ENCODE measurements at places on chromosomes 6 and 20.

DNA sequence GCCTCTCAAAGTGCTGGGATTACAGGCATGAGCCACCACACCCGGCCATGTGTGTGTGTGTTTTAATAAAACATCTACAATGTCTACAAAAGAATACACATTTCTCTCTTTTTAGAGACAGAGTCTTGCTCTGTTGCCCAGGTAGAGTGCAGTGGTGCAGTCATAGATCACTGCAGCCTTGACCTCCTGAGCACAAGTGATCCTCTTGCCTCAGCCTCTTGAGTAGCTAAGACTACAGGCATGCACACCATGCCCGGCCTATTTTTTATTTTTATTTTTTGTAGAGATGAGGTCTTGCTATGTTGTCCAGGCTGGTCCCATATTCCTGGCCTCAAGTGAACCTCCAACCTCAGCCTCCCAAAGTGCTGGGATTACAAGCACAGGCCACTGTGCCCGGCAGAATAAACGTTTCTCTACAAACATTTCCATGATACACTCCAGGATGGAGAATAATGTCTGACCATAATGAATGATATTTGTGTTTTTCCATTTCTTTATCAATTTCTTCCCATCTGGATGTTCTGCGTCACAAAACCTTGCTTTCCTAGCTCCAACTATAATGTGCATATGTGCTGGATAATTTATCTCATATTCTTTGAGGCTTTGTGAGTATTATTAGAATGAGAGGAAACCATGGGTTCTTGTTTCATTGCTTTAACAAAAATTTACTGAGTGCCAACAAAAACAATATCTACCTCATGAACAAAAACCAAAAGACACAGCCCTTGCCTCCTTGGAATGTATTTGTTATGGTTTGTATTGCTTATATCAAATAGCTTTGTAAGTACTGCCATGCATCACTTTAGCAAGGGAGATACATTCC is 28.6 kb upstream of the CCN2 start:
- DNase-seq = peak; percentile 81

DNA sequence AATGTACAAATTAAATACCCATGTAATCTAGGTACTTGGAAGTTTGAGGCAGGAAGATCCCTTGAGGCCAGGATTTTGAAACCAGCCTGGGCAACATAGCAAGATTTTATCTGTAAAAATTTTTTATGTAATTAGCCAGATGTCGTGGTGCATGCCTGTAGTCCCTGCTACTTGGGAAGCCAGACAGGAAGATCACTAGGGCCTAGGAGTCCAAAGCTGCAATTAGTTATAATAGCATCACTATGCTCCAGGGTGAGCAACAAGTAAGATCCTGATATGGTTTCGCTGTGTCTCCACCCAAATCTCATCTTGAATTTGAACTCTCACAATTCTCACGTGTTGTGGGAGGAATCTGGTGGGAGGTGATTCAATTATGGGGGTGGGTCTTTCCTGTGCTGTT is 535.8 kb downstream of the TENT5A start:
- DNase-seq = no peak

- no peak for DNase-seq
Measured at GRCh38 chr6:7675353-7675945, 50.5 kb upstream of the BMP6 start.

DNA sequence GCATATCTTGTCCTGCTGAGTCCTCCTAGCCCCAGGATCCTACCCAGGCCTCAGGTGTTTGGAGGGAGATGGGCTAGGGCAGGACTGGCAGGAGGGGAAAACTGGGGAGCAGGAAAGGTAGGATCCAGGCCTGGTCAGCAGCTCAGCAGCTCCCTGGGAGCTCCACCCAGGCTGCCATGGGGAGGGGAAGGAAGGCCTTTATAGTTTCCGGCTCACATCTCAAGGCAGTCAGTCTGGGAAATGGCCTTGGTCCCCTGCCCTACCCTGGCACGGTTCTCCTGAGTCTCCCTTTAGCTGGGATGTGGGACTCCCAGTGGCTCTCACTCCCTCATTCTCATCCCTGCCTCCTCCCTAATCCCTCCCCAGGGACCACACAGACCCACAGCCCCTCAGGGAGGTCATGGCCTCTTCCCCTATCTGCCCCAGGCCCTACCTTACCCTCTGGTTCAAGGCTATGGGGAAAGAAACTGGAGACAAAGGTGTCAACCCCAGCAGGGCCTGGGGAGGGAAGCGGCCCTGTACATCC is 1.6 kb downstream of the SLC44A4 start:
- DNase-seq = no peak

DNA sequence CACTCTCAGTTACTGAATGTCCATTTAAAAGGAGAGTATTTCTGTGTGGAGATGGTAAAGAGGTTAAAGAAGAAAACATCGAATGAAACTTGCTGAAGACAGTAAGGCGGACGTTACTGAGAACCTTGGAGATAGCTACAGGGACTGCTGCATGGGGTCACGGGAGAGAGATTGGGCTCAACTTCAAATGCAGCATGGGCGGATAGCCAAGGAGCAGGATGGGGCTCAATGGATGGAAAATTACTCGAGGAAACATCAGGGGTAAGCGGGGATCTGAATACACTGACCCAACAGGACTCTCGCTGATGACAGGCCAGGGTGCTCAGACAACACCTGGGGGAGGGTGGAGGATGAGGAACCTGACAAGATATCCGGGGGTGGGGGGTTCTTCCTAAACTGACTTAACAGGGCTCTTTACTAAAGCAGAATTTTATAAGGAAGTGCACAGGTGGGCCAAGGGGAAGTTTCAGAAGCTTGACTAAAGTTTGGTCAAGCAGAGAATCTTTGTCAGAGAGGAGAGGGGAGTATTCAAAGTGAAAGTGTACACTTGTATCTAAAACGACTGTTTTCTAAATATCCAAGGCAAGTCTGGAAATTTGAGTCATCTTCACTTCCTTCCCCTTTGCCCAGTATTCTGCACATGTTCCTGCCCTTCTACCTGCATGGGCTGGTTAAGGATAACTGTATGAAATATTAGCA is 22.8 kb downstream of the ECT2L start:
- DNase-seq = no peak

DNA sequence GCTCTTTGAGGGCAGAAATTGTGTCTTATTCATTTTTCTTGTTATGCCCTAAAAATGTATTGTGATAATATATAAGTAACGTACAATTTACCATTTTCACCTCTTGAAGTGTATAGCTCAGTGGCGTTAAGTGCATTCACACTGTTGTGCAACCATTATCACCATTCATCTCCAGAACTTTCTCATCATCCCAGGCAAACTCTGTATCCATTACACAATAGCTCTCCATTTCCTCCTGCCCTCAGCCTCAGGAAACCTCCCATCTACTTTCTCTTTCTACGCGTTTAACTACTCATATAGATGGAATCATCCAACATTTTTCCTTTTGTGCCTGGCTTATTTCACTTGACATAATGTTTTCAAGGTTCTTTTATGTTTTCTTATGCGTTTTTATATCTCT is 184.6 kb downstream of the ESR1 start:
- DNase-seq = no peak

- no peak for DNase-seq
Measured at GRCh38 chr6:63636518-63637021, 968 bp downstream of the PHF3 start.

- DNase-seq = no peak
Measured at GRCh38 chr6:157393669-157394327, 12.8 kb downstream of the ZDHHC14 start.

DNA sequence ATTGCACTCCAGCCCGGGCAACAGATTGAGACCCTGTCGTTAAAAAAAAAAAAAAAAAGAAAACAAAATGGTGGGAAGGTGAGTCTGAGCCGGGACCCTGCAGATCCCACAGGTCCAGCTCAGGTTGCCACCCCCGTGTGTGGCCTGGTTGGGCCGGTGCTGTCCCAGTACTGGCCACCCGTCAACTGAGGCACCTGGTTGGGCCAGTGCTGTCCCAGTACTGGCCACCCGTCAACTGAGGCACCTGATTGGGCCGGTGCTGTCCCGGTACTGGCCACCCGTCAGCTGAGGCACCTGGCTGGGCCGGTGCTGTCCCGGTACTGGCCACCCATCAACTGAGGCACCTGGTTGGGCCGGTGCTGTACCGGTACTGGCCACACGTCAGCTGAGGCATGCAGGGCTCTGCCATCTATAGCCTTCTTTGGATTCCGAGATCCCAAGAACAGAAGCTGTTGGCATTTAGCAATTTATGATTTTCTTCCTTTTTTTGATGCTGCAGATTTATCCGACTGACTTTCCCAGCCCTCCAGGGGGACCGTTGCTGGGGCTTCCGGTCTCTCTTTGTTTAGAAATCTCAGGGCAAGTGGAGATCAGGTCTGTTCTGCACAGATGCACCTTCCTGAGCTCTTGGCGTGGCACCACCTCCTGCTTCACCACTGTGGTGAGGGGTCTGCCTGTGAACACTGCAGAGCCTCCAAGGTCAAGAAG is 113.8 kb downstream of the SYCP2 start:
- DNase-seq = no peak

DNA sequence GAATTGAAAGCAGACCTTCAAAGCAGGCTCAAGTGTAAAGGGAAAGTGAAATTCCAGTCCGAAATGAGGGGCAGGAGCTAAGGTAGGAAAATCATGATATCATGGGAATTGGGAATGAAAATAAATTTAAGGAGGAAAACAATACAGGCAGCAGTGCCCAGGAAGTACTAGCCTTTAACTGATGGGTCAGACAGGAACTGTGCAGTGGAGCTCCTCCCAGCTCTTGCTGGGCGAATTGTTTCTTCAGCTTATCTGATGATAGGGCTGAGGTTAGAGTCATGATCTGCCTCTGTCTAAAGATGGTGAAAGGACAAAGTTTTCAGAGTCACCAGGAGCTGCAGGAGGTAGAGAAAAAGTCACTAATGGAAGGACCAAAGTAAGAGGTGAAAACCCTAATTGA is 457.9 kb upstream of the PTCHD4 start:
- DNase-seq = no peak

GRCh38 chr6:41680182-41680965 is 42.1 kb downstream of the MDFI start:
- no peak for DNase-seq

DNA sequence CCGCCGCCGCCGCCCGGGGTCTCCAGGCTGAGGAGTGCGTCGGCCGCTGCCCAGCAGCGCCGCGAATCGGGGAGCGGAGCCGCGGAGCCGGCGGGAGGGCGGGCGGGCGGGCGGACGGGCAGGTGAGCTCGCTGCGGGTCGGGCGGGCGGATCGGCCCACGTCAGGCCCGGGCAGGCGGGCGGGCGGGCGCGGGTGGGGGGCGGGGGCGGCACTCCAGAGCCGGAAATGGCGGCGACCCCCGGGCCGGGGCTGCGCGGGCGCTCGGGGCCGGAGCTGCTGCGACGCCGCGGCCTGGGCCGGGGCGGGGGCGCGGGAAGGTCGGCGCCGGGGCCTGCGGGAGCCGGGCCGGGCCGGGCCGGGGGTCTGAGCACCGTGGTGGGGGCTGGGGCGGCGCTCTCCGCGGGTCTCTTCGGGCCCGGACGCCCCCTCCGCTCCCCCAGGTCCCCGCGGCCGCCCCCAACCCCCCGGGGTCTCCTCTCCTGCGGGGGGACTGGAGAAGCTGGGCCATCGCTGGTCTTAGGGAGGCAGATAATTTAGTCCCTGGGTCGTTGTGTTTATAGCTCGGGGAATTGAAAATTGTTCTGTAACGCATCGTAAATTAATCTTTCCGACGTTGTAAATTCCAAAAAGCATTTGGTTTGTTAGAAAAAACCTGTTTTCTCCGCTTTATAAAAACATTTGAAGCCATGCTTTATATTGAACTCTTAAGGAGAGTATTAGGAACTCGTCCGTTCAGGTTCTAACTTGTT is 451 bp downstream of the DNAJC5 start:
- no peak for DNase-seq

DNA sequence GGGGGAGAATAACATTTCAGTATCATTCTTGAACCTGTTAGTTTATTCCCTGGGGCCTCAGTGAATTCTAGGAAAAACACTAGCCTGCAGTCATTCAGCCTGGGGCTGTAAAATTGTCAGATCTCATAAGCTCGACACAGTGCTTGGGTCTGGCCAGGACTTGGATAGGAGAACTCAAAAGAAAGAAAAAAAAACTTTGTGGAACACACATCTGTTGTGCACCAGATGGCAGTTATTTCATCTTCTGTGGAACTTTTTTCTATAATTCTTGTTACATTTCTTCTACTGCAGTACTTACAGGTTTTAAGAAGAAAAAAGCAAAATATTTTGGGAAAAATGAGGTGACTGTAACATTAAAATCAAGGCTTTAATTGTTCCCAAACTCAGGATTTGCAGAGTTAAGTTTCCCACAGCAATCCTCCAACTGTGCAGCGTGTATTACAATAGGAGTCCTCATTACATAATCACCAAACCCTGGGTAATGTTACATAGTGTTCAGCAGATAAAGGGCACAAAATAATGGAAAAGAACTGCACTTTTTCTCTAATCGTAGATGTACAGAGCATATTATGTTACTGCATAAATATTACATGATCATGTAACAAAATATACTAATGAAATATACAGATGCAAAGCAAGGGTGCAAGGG is 531.1 kb upstream of the CITED2 start:
- DNase-seq = peak; percentile 80

DNA sequence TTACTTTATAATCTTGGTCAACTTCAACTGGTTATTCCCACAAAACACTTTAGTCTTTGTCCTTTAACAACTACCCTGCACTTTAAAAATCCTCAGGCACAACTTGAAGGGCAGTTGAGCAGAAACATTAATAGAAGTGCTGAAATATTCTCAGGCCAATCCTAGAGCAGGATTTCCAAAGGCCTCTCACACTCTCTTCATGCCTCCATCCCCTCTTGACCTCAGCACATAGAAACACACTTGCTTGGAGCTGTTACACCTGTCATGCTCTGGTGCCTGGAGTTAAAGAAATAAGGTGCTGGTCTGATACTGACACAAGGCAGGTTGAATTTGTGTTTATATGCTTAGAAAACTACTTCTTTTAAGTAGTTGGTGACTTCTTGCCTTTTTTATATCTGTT is 618.8 kb upstream of the POU3F2 start:
- DNase-seq = no peak

DNA sequence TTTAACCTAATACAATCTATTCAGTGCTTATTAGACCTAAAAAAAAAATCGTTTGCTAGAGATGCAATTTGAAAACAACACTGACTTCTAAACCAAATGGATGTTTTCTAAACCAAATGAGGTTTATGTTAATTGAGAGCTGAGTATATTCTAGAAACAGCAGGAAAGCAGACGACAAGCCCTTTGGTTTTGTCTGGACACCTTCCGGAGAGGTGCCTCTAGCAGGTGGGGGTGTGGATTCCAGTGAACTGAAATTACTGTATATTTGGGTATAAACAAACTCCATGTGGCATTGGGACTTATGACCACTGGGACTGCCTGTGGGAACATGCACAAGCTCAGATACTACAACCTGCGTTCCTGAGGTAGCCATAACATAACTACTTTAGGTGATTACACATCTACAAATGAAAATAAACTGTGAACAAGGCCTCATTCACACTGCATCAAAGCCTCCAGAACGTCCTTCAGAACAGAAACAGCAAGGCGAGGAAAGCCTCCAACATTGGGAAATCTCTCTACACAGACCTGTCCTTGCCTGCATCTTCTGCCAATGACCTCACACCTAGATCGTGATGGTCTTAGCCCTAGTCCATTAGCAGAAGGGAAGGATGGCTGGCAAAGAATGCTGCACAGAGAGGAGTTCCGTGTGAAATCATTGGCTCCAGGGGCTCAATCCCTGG is 206.8 kb upstream of the FOXQ1 start:
- DNase-seq = no peak
